ENCODE measurements at places on chromosomes 13 and 19.

DNA sequence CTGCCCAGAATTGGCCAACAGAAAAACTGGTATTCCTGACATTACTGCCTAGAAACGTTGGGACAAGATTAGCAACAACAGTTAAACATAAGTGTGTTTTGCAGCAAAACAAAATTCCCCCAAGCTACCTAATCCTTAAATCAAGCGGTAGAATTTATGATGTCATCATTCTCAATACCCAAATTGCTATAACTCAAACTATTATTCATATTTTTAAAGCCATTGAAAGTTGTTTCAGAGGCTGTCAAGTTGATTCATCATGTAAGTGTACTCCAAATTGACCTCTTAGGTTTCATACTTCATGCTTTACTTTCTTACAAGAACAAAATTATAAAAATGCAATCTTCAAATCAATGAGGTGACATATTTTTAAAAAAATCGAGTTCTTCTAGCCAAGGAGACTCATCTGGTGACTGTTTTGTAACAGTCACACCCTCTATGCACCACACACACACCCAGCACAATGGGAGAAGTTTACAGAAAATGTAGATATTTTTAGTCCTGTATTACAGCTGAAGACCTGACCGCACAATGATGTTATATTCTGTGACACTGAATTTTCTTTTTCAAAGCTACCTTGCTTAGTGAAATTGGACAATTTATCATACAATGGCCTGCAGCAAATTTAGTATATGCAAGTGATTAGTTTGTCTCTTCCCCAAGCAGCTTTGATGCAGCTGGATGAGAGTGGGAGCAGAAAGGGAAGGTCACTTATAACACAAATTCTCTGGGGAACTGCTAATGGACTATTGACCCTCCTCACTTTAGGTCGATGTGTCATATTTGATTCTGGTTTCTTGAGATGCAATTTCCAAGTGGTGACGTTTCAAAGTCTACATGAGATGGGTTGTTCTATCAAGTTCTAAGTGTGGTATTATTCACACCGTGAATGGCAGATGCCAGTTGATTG lies 345.3 kb upstream of the OBI1 start:
- DNase-seq, result peak; percentile 81

- no peak for DNase-seq
These were observed 70.2 kb downstream of the KLF2 start for GRCh38 chr19:16394681-16395375.

DNA sequence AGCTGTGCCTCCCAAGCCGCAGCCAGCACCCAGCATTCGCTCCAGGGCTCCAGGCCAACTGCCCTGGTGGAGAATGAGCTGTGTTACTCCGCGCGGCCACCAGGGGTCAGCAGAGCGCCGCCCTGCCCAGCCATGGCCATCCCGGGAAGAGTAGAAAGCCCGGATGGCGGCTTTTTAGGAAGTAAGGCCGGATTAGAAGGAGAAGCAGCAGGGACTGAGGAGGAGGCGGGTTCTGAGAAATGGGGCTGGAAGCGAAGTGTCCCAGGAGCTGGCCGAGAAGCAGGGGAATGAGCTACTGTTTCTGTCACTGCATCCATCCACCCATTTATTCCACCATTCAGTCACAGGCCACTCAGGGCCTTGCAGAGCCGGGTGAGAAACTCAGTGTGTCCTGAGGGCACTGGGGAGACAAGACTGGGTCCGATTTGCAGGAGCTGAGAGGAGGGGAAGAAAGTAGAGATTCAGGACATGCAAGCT lies 6.6 kb upstream of the NPAS1 start:
- peak; percentile 84 for DNase-seq

DNA sequence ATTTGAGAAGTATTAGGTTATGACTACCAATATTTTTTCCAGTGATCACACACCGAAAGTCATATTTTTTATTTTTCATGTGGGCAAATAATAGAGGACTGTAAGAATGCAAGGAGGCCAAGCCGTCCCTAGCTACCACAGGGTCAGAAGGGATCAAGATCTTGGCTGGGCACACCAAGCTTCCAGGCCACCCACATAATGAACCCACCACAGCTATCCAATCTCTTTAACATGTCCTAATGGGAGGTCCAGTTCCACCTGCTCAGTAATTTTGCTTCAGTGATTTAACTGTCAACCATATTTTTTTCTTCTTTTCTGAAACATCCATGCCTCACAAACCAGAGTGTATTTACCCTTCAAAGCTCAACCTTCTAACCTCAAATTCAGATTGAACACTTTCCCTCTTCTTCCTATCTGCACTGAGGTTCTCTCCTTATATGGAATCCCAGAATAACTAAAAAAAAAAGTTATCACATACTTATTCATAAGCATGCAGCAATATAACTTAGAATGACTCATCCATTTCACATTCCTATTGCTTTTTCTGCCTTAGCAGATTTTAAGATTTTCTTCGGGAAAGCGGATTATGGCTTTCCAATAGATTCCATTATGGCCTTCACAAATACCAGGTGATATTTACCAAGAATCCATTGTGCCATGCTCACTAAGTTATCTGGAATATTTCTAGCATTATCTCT lies 12.2 kb downstream of the ARGLU1 start:
- no peak for DNase-seq

GRCh38 chr13:99226513-99226912 lies 25.9 kb downstream of the UBAC2 start:
- no peak for DNase-seq

- DNase-seq, result no peak
These were observed 748 bp downstream of the LMNB2 start for GRCh38 chr19:2455851-2456570.

- no peak for DNase-seq
These were observed 128.7 kb downstream of the CYSLTR2 start for GRCh38 chr13:48782429-48782840.

DNA sequence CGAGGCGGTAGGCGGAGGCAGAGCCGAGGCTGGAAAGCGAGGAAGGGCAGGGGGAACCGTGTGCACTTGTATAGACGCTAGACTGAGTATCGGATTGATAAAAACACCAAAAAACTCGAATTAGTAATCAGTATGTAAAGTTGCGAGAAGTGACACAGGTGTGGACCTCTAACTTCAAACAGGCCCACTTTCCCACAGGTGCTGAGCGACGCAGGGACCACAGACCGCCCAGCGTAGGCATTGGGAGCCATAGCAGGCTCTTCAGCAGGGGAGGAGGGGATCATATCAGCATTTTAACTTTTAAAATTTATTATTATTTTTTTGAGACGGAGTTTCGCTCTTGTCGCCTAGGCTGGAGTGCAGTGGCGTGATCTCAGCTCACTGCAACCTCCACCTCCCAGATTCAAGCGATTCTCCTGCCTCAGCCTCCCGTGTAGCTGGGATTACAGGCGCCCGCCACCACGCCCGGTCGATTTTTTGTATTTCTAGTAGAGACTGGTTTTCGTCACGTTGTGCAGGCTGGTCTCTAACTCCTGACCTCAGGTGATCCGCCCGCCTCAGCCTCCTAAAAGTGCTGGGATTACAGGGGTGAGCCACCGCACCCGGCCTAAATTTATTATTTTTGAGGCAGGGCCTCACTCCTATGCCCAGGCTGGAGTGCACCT lies 574 bp downstream of the VMAC start:
- DNase-seq, result no peak

- no peak for DNase-seq
These were observed 125.7 kb downstream of the MYO16 start for GRCh38 chr13:108755083-108755482.

GRCh38 chr13:97978651-97979050 lies 25.2 kb downstream of the IPO5 start:
- no peak for DNase-seq

DNA sequence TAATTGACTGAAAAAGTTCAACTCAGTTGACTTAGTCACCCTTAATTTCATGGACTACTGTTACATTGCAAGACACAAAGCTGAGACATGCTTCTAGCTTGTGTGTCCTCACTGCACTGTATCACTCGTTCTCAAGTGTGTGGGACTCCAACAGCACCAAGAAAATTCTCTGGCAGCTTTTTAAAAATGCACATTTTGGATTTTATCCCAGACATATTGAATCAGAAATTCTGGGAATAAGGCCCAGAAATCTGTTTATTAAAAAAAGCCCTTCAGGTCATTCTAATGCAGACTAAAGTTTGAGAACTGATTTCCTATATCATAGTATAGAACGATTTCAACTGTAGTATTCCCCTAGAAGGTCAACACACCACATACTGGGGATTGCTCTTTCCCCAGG lies 1485.3 kb downstream of the PCDH9 start:
- peak; percentile 28 for DNase-seq

- peak; percentile 32 for DNase-seq
These were observed 51.1 kb downstream of the LMO7 start for GRCh38 chr13:75687150-75687763.

GRCh38 chr13:45717349-45717748 lies 15.2 kb downstream of the CBY2 start:
- no peak for DNase-seq

DNA sequence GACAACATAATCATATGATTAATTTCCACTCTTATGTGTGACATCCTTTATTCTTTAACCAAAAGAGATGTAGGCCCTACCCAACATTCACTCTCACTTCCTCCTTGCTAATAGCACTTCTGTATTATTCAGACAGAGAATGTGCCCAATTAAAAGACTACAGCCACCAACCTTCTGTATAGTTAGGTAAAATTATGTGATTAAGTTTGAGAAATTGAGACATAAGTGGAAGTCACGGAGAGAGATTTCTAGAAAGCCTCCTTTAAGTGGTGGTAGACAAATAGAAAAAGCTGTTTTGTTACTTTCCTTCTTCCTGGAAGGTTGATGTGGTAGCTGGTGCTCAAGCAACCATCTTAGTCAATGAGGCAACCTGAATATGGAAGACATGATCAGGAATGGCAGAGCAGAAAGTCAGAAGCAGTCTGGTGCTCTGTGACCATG lies 14.8 kb downstream of the EPSTI1 start:
- no peak for DNase-seq

DNA sequence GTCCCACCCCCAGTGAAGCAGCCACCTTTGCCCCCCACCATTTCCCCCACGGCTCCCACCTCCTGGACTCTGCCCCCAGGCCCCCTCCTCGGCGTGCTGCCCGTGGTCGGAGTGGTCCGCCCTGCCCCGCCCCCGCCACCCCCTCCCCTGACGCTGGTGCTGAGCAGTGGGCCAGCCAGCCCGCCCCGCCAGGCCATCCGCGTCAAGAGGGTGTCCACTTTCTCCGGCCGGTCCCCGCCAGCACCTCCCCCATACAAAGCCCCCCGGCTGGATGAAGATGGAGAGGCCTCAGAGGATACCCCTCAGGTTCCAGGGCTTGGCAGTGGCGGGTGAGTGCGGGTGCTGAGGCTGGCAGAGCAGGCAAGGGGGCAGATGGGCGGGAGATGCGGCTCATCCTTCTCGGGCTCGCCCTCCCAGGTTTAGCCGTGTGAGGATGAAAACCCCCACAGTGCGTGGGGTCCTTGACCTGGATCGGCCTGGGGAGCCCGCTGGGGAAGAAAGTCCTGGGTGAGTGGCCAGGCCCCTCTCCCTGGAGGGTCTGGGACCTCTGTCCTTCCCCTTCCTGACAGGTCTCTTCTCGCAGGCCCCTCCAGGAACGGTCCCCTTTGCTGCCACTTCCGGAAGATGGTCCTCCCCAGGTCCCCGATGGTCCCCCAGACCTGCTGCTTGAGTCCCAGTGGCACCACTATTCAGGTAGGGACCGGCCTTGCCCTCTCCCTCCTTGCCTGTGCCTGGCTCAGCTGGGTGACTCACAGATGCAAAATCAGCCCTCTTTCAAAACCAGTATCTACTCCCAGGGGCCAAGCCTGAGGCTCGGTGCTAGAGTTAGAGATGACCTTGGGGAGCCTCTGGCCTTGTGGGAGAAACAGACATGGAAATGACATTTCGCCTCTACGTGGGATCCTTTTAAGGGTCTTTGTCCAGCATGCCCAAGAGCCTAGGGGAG lies 8.8 kb downstream of the IGFLR1 start:
- DNase-seq, result no peak

GRCh38 chr13:57933606-57934005 lies 302.1 kb downstream of the PCDH17 start:
- no peak for DNase-seq

DNA sequence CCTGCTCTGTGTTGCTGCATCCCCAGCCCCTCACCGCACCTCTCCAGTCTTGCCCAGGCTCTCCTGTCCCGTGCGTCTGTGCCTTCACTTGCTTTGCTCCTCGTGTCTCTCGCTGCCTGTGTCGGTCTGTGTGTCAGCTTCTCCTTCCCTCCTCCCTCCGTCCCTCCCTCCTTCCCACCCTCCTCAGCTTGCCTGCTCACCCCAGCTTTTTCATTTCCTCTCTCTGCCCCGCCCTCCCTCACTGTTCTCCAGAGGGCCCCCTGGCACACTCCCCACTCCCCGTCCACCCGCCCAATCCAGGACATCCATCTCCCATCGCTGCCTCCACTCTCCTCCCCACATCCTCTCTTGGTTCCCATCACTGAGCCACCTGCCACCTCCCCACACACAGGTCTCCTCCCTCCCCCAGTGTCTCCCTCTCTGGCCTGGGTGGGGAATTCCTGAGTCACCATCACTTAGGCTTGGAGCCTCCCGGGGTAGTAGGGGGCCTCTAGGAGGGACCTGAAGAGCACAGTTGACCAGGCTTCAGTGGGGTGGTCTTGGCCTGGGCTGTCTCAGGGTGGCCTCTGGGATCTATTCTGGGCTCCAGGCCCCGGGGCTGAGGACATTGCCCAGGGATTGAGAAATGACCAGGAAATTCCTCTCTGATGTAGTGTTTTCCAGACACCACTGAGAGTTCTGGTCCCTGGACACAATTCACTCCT lies at the start of gene PTGIR:
Gene PTGIR (minus strand): TSS at position 132 of the 704 bp plus-strand sequence. CDS start 864 bp downstream, outside the sequence.
- peak; percentile 35 for DNase-seq

- DNase-seq, result no peak
These were observed 1261.8 kb downstream of the SLITRK5 start for GRCh38 chr13:88932950-88933349.

- DNase-seq, result no peak
These were observed 36.4 kb downstream of the RASA3 start for GRCh38 chr13:114096031-114096485.

DNA sequence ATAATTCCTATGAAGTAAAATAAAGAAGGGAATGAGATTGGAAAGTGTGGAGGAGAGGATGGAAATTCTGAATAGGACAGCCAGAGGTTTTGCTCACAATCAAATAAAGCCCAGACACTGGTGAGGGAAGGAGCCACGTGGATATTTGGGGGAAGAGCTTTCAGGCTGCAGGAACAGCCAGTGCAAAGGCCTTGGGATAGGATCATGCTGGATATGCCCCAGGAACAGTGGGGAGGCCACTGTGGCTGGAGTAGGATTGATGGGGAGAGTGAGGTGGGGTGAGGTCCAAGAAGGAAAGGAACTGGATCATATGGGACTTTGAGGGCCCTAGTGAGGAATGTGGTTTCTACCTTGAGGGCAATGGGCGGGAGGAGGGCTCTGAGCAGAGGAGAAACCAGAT lies 4.1 kb upstream of the FXYD5 start:
- DNase-seq, result no peak

GRCh38 chr13:105442040-105442439 lies 1093.4 kb downstream of the EFNB2 start:
- DNase-seq, result no peak

GRCh38 chr13:90420683-90421082 lies 926.8 kb upstream of the MIR17HG start:
- DNase-seq, result no peak

- DNase-seq, result peak; percentile 92
These were observed 20.2 kb downstream of the BBC3 start for GRCh38 chr19:47210689-47211316.

GRCh38 chr13:40999416-40999815 lies 19.7 kb downstream of the ELF1 start:
- no peak for DNase-seq

All from eye (tissue), 1 donor.